Lower leg skin (tissue), 4 donors: ENCODE measurements at places on chromosomes 2 and 18.

DNA sequence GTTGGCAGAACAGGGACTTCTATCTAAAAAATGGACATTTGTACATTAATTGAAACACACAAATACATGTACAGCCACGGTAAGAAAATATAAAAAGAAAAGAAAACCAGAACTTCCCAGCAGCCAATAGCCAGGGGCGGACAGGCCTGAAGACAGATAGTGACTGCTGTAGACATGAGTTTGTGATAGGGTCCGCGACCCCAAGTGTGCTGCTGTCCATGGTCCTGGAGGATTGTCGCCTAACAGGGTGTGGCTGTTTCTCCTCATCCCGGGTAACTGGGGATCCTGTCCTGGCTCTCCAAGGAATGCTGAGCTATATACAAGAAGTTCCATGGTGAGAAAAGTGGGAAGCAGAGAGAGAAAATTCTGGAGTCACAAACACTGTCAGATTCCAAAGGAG is 266.5 kb upstream of the SALL3 start:
- no peak for DNase-seq

DNA sequence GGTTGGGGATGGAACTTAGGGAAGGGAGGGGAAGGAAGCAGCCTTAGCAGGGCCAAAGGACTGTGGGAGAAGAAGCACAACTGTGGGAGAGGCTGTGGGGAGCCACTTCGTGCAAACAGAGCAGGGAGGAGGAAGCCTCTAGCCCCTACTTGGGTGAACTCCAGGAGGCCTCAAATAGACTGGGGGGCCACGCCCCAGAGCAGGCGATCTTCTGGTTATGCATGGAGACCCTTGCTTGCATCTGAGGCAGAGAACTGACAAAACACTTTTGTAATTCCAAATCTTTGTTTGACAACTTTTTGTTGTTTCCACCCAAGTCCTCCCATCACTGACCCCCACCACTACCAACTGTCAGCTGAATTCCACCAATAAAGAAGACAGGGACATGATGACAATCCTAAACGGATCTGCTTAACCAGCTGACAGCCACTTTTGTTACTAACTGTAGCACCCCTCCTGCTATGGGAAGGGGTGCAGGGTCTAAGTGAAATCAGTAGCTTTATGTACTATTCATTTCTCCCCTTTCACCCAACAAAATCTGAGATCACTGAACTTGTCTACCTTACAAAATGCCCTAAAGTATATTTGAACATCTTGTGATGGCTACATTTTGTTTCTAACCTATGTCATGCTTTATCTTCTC is 80.5 kb upstream of the CPO start:
- DNase-seq, result no peak

DNA sequence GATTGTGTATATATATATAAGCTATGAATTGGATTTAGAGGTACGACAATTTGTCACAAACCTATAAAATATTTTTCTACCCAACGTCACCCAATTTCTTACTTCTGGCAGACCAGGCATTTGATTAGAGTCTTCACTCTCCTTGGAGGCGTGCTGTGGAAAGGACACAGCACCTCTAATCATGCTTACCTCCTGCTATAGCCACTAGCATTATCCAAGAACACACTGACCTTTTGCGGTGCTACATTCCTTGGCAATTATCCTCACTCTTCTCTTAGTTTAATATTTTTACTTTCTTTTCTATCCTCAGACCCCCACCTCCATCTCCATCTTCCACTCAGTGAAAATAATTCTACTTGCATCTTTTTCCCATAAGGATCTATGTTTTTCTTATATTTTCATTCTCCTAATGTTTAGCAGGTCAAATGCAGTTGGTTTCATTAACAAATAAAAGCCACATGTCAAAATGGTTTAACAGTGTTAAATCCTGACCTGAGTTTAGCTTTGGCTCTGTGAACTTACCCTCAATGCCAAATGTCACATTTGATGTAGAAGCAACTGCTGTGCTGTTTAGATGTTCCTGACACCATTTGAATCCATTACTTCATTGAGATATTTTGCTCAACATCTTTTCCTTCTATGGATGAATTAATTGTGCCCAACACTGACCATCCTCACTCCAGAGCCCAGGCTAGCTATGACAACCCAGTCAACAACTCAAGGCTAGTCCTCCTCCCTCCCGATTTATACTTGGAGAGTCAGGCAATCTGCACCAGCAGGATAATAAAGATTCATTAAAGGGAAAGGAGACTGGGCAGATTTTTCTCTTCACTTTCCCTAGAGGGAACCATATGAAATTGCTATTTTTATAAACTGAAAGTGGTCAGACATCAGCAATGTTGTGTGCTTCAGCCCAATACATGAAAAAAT is 240.5 kb downstream of the MREG start:
- DNase-seq, result no peak

DNA sequence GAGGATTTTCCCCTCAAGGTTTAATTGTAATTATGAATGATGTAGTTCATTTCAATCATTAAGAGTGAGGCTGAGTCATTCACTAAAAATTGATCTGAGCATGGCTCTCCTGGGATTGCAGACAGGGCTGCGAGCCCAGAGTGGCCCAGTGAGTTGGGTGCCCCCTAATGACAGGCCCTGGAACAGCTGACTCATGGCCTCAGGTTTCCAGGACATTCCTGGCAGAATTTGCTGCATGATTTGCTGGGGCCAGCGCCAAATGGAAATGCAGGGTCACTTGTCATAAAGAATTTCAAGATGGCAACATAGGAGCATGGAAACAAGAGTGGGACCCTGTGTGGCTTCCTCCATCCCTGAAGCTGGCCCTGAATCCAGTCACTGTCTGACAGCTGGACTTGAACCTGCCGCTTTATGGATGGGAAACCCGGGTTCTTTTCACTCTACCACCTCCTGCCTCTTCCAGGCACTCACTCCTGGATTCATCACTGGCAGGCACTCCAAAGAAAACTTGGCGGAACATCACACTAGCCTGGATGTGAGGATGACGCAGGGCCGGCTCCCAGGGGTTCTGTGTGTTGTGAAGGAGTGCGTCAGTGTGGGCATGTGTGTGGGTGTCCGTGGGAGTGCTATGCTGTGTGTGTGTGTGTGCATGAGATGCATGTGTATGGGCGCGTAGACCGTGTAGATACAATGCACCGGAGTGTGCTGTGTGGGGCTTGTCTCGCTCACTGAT is 15.2 kb downstream of the OTOF start:
- DNase-seq, result no peak

DNA sequence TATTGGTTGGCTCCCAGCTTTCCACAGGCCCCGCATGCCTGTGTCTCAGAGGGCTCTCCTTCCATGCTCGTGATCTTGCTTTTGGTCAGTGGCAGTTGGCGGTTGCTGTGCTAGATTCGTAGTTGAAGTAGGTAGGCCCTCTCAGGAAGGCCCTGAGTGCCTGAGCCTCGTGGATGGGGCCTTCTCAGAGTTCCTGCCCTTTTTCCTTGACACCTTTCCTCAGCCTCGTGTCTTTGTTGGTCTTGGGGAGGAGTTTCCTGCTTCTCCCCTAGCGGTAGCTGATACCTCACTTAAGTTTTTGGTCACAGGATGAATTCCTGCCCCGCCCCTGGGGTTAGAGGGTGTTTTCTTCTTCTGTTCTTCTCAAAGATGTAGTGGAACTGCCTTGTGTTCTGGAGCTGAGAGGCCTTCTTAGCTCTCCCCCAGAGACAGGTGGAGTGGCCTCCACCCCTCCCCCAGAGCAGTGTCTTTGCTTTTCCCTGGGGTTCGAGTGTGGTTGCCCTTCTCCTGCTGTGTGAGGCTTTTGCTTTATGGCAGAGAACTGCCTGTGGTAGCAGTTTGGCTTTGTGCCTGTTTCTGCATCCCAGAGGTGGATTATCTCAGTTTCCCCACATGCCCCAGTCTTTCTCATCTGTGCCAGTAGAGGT is 94.8 kb downstream of the ZNF407 start:
- DNase-seq, result no peak

DNA sequence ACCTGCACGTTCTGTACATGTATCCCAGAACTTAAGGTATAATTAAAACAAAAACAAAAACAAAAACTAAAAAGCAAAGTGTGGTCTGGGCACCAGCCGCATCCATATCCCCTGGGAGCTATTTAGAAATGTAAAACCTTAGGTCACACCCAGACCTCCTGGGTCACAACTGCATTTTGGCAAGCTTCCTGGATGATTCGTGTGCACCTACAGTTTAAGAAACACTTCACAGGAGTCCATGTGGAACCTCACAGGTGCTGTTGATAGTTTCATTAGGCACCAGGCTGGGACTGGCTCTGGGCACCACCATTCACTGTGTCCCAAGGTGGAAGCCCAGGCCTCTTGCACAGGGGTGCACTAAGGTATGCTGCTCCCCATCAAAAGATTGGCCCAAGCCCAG is 103.6 kb upstream of the BOD1L2 start:
- no peak for DNase-seq

DNA sequence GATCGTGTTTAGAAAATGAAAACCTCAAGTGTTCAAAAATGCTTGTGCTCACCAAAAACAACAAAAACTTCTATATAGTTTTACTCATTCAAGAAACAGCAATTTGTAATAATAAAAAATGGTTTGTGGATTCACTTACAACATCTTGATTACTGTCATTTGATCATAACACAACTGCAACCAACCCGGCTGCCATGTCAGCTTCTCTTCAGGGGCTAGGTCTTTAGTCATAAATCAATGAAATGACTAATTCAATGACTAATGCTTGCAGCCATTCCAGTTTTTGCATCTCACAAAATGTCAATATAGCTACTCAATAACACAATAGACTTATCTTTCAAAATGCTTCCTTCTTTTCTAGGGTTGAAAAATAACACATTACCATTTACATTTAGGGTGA is 128.0 kb downstream of the OLA1 start:
- DNase-seq, result no peak

DNA sequence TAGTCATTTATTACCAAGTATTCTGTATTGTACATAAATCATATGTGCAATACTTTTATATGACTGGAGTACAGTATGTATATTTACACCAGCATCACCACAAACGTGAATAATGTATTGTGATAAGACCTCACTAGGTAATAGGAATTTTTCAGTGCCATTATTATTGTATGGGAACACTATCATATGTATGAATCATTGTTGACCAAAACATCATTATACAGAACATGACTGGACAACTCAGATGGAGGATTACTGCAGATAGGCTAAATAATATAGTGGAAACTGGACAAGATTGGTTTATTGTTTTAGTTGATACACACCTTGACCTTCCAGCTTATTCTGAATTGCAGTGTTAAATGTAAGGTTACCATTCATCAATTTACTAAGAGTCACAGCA is 33.4 kb downstream of the VAPA start:
- no peak for DNase-seq

DNA sequence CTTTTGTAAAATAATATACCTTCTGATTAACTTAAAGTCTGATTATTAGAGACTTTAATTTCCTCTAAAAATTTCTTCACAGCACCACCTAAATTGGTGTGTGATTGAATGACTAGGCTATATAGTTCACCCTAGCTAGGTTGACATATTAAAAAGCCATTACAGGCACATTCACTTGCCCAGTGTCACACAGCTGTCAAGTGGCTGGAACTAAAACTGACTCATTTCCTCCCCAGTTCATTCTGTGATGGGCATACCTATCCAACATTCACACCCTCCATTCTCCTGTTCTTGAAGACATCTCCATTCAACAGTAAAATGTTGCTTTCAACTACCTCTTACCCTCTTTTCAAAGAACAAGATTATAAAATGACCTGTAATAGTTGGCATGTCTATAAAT is 334.5 kb downstream of the ARHGAP15 start:
- no peak for DNase-seq

DNA sequence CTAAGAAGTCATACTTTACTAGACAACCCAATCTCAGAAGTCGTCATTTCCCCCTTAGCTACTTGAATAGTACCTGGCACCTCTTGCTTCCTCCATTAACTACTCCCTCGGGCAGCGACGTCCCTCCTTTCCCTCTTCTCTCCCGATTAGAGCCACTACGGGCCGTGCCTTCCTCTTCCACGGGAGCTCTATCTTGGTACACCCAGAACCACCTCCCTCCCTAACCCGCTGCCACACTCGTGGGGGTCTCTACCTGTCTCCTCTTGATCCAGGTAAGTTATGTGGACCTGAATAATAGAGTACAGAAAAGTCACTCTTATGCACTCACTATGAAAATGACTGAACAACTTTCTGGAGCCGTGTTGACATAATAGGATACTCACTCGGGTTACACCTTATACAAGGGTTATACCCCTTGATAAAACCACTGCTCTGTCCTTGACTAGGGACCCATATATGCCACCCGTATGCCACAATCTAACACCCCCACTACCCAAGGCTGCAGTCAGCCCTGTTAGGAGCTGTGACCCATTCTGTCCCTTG is 595 bp upstream of the HDHD2 start:
- no peak for DNase-seq

DNA sequence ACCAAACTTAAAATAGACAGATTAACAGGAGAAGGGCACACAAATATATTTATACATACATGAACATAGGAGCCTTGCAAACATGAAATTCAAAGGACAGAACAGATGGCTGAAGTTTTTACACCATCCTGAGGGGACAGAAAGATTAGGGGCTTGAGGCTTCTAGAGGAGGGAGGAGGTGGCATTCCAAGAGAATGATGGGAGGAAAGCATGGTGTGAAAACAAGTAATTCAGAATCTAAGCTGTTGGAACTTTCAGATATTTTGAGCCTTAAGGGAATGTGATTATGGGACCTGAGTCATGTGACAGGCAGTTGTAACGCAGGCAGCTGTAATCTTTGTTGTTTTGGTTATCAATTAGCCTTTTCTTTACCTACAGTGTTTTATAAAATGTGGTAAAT is 225.2 kb upstream of the SPOPL start:
- DNase-seq, result no peak

DNA sequence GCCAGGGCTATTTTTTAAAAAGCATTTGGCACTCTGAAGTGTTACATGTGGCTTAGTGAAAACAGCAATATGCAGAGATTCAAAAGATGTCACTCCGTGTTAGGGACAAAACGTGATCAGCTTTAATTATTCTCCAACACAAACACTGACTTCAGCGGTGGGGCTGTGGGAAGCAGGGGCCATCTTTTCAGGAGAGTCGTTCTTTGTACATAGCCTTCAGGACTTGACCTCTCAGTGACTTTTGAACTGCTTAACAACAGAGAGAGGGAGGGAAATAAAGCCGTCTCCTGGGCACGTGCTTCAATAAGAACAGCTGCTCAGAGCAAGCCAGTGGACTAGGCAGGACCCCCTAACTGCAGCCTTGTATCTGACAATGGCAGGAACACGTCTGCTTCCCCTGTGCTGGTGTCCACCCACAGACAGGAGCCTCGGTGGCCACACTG is 95.0 kb upstream of the HDAC4 start:
- DNase-seq, result no peak

DNA sequence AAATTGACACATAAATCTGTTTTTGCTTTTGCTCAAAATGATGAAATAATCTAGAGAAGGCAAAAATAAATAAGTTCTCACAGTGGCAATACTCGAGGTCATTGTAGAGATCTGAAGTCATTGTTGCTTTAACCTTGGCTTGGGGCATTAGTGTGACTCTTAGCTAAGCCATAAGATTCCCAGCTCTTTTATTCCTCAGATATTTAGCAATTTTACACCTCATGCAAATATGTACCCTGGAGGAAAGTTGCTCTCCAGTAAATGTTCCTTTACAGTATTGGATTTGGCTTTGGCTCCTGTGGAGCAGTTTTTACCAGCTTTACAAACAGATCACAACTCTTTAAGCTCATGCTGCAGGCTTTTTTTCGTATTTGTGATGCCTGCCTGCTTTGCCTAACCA is 134.2 kb upstream of the NABP1 start:
- DNase-seq, result no peak

- no peak for DNase-seq
Observed at GRCh38 chr2:199458806-199459285, 1.1 kb upstream of the SATB2 start.
